ENCODE measurements at places on chromosomes 4 and X.

GRCh38 chr4:174357321-174357720 is 73.6 kb downstream of the CEP44 start:
- DNase-seq, result no peak

GRCh38 chr4:73701116-73701515 is 39.3 kb upstream of the CXCL8 start:
- no peak for DNase-seq

- no peak for DNase-seq
Measured at GRCh38 chr4:3872834-3873313, 106.7 kb downstream of the ADRA2C start.

DNA sequence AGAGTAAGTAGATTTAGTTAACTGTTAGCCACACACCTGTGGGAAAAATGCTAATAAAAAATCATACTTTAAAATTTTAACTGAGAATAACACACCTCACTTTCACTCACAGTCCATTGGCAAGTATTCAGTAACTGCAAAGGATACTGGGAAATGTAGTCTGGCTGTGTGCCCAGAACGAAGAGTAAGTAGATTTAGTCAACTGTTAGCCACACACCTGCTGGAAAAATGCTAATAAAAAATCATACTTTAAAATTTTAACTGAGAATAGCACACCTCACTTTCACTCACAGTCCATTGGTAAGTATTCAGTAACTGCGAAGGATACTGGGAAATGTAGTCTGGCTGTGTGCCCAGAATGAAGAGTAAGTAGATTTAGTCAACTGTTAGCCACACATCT is 178.4 kb upstream of the NWD2 start:
- DNase-seq, result no peak

- no peak for DNase-seq
Measured at GRCh38 chrX:135713795-135714194, 356 bp downstream of the CT45A1 start.

- DNase-seq, result no peak
Measured at GRCh38 chrX:118802857-118803256, 20.8 kb upstream of the ZCCHC12 start.

- DNase-seq, result no peak
Measured at GRCh38 chr4:62517716-62518115, 1317.6 kb downstream of the ADGRL3 start.

DNA sequence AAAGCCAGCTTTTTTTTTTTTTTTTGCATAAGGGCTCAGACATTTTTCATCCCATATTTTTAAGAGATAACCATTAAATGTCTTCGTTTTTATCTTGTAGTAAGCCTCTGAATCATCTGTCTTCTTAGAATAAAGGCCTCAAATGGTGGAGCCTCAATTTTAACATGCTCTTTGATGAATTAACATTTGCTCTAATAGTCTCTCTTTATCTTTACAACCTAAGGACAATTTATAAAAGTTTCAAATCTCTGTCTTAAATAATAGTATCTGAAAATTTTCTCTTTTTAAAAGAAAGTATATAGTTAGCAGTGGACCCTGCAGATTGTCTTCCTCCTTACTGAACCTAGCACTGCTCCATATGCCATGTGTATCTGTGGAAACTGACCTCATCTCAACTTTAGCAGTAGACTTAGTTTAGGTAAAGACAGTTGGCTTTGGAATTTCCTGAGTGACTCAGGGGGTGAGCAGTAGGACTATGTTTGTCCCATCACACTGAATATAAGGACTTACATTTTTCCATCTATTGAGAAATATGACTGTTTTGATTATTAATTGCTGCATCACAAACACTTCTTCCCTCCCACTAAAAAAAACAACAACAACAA is 1658.0 kb downstream of the STIM2 start:
- no peak for DNase-seq

Measured in fibroblast of skin of left biceps (primary cell).